HTR-8/SVneo (cell line): ENCODE measurements at places on chromosomes 3 and 15.

GRCh38 chr3:152209060-152209459 is 59.7 kb upstream of the MBNL1 start:
- DNase-seq: no peak

GRCh38 chr3:194876403-194877095 is 190.9 kb downstream of the FAM43A start:
- no peak for DNase-seq

DNA sequence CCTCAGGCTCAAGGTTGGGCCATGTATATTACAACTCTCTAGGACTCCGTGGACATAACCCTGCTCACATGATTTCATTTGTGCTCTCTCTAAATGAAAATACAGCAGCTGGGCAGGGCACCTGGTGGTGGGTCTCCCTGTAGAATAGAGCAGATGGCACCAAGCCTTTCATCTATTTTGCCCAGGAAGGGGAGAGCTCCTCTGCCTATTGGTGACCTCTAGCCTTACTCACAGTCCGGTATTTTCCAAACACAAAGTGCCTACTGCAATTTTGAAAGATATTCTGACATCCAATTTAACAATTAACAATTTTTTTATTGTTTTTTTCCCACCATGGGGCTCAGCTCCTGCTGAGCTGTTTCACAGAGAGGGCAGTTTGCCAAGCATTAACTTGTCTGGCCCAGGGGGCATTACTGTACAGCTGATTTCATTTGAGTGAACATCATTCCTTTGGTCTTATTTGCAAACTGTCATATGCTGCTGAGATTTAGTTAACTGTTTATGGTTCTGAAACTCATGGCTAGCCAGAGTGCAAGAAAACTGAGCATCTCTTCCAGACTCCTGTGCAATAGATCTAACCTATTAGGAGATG is 474.0 kb downstream of the EPHB1 start:
- no peak for DNase-seq

GRCh38 chr3:20322085-20322484 is 136.1 kb upstream of the SGO1 start:
- DNase-seq: no peak

GRCh38 chr3:46481636-46482035 is 16.1 kb upstream of the RTP3 start:
- no peak for DNase-seq

GRCh38 chr15:38460543-38460942 is 6.6 kb downstream of the FAM98B start:
- no peak for DNase-seq

- DNase-seq: no peak
Observed at GRCh38 chr3:71702131-71703024, 22.8 kb downstream of the EIF4E3 start.

- no peak for DNase-seq
Observed at GRCh38 chr3:139357899-139358298, 14.1 kb downstream of the MRPS22 start.

DNA sequence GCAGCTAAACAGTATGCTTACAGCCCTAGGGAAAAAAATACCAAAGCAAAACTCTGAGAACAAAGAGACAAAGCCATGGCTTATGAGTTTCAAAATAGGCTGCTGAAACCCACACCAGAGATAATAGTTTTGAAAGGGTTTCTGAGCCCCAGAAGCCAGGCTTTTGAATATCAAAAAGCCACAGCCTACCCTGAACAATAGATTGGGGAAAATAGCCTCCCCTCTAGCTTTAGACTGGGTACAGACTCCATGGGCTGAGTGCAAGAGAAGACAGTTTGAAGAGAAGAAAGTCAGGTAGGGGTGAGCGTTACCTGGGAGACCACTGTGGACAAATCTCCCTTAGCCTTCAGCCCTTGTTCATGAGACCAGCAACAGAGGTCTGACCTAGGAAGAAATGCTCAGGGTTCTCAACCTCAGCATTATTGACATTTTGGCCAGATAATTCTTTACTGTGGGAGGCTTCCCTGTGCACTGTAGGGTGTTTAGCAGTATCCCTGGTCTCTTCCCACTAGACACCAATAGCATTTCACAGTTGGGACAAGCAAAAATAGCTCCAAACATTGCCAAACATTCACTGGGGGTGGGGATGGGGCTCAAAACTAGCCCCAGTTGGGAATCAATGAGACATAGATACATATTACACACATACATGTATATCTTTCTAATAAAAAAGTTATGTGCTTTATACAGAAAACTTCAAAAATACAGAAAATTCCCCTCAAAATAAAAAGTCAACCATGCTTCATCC is 11.6 kb upstream of the TAFA4 start:
- DNase-seq: no peak

DNA sequence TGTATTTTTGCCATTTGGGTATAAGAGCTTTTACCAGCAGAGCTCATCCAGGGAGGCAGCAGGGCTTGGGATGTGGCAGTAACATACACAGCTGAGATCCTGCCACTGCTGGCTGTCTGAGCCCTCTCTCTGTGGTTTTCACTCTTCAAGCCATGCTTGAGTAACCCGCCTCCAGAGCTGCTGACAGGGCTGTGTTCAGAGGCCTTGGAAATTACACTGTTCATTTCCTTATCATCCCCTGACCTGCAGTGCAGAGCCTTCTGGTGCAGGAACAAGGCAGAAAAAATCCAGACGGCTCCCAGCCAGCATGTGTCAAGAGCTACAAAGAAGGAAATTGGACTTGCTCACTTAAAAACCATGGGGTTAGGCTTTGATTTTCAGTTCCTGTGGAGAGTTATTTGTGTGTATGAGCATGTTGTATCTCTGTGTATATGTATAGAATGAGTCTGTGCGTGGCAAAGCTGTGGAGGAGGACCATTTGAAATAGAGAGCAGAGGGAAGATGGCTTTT is 47.0 kb downstream of the ZNF609 start:
- DNase-seq: no peak

- no peak for DNase-seq
Observed at GRCh38 chr3:44232407-44232806, 9.3 kb upstream of the TOPAZ1 start.

DNA sequence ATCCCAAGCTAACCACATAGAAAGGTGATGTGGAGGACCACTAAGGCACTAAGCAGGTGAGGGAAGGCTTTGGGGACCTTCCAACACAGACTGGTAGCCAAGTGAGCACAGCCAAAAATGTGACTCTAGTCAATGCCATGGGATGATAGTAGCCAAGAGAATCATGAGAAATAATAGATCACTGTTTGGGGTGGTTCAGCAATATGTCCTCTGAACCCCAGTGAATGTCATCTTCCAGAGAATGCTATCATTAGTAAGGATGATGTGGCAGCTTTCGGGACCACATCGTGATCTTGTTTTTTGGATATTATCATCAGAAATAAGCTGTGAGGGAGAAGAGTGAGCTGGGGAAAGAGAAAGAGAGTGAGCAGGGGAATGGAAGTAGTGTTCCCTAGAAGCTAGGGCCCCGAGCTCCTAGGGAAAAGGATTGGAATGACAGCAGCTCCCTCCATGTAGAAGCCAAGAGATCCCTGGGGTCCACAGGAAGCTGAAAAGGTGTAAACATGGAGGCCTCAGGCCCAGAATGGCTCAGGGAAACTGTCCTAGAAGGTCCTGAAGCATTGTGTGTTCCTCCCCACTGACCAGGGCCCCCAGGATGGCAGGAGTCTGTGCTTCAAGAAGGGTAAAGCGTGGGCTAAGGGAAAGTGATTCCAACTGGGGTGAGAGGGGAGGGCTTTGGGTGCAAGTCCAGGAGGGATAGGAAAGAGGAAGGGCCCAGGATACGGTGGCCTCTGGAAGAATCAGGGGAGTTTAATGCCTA is 56.6 kb upstream of the KLF13 start:
- DNase-seq: no peak

DNA sequence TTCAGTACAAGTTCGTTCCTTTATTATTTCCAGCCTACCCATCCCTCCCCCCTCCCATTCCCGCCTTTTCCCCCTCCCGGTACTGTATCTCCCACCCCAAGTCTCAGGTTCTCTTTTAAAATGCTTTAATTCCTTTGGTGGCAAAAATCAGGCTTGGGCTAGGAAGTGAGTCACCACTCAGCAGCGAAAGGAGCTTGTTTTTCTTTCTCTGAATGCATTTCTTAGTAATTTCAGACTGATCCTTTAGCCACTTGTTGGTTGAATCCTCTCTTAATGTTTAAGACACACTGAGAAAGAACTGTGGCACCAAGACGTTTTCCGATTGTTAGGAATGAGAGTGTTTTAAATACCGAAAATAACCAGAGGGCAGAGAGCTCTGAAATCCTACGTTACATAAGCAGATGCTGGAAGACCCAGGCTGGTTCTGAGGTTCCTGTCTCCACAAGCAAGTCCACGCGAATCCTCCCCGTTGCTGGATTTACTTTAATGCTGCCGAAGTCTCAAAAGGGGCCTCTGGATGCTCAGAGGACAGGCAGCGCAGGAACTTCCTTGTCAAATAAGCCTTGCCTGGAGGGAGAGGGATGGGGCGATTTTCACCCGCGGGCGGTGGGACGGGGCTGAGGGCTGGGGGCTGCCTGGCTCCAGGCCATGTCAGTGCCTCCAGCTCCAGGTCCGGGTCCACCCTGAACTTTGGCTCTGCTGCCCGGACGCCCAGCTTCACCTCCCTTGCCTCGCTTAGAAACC is 854 bp upstream of the COL8A1 start:
- no peak for DNase-seq

DNA sequence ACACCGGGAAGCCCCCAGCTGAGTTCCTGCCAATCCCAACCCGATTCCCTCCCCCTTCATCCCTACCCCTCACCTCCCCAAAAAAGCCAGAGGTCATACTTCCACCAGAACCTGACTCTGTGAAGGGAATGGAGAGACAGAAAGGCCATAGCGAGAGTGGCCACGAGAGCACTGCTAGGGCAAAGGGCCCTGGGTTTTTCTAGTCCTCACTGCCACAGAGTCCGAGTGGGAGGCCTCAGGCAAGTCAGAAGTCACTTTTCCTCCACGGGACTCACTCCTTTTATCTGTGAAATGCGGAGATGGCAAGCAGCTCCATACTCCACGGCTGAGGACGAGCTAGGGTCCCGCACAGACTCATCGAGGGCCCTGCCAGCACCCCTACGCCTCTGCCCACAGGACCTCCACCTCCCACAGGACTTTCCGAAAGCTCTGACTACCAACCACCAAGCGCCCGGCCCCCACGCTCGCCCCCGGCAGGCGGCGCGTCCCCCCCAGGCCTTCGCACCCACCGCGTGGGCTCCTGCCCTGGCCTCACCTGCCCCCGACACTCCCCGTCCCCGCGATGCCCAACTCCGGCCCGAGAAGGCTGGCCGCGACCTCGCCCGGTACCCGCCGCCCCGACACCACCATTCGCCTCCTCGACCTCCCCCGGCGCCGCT is 792 bp downstream of the ATP13A3 start:
- no peak for DNase-seq

- no peak for DNase-seq
Observed at GRCh38 chr15:50134524-50135024, 15.5 kb upstream of the ATP8B4 start.

GRCh38 chr15:28995705-28996104 is 109.9 kb downstream of the APBA2 start:
- no peak for DNase-seq

GRCh38 chr3:112671930-112672715 is 31.2 kb upstream of the CCDC80 start:
- DNase-seq: peak; percentile 61

GRCh38 chr3:66271231-66271630 is 50.4 kb downstream of the SLC25A26 start:
- no peak for DNase-seq

GRCh38 chr15:52438047-52438446 is 90.6 kb downstream of the MYO5A start:
- DNase-seq: no peak

GRCh38 chr3:37346227-37347005 is 172.0 kb upstream of the LRRFIP2 start:
- DNase-seq: no peak

DNA sequence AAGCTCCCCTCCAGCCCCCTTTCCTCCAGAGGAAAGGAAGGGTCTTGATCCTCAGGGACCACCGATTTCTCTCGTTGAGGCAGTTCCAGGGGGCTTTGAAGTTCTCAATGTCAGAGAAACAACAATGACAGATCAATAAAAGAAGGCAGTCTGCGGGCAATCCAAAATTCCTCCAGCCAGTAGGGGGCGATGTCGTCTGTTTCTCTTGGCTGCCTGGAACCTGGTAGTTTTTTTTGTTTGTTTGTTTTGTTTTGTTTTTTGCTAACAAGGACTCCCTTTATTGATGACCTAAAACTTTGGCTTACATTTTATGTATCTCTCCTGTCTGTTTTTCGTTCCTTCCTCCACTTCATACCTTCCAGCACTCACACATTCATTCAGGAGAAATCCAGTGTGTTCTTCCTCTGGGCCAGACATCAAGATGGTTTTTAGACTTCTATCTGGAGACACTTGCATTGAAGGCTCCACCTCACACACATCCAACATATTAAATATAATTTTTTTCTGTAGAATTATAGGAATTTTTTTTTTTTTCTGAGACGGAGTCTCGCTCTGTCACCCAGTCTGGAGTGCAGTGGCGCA is 276.6 kb downstream of the RPLP1 start:
- DNase-seq: peak; percentile 47

GRCh38 chr3:135989242-135989641 is 23.7 kb downstream of the PPP2R3A start:
- DNase-seq: no peak

GRCh38 chr3:155978324-155978723 is 107.9 kb downstream of the GMPS start:
- DNase-seq: no peak

GRCh38 chr3:183148056-183148455 is 14.5 kb downstream of the LAMP3 start:
- no peak for DNase-seq

DNA sequence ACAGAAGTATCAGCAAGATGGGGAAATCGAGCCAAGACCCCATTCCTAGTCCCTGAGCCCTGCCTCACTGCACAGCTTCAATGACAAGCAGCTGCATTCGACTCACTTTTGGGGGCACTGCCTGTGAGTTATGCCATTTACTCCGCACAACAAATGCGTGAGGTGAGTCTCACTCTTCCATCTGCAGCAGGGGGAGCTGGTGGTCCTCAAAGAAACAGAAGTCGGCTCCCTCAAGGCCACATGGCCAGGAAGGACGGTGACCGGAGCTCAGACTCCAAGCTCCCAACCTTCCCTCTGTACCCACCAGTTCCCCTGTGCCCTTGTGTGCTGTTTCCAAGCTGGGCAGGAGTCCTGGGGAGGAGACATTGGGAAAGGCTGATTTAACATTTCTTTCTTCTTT is 127.7 kb upstream of the IQSEC1 start:
- DNase-seq: no peak

DNA sequence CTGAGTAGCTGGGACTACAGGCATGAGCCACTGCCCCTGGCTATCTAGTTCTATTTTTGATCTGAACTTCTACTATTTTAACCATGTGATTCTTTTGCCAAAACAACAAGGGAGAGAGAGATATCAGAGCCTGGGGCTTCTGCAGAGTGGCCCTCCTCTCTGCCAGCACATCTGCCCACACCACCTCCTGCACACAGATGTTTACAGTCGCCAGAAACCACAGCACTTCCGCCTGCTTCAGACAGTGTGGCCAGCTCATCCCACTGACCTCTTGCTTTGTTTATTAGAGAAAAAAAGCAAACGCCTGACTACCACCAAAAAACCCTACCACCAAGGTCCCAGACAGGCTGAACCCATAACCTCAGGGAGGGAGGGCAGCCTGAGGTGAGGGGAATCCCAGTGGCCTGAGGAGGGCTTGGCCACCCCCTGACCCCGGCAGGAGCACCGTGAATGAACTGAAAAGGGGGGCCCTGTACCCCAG is 85.9 kb upstream of the ABHD2 start:
- DNase-seq: peak; percentile 57

GRCh38 chr3:89624494-89624893 is 517.1 kb downstream of the EPHA3 start:
- DNase-seq: no peak

GRCh38 chr3:101509281-101509680 is 3.7 kb downstream of the SENP7 start:
- no peak for DNase-seq
